ENCODE measurements at places on chromosomes 6 and 20.

- H3K36me3 ChIP-seq: no peaks in the 10 kb centered on the region
- H3K4me1 ChIP-seq: peaks cover 7% of the 10 kb centered on the region
- no peak overlapping the region for H3K27ac ChIP-seq
- DNase-seq: no peak
- H3K4me3 ChIP-seq: no peak overlapping the region
These were observed 5.2 kb downstream of the DLGAP4 start for GRCh38 chr20:36311141-36311853.

DNA sequence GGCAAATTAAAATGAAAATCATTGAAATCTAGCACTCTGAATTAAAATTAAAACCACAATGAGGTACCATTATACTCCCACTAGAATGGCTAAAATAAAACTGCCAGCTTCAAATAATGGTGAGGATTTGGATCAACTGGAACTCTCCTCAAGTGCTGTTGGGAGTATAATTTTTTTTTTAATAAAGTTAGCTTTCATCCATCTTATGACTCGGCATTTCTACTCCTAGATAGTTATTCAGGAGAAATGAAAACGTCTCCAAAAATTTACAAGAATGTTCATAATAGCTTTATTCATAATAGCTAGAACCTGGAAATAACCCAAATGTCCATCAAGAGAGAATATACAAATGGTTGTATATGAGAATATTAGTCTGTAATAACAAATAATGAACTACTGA lies 63.2 kb downstream of the ASXL1 start:
- H3K36me3 ChIP-seq: no peaks in the 10 kb centered on the region
- no peak overlapping the region for H3K27ac ChIP-seq
- H3K27me3 ChIP-seq: no peaks in the 10 kb centered on the region
- no peak overlapping the region for H3K4me3 ChIP-seq

DNA sequence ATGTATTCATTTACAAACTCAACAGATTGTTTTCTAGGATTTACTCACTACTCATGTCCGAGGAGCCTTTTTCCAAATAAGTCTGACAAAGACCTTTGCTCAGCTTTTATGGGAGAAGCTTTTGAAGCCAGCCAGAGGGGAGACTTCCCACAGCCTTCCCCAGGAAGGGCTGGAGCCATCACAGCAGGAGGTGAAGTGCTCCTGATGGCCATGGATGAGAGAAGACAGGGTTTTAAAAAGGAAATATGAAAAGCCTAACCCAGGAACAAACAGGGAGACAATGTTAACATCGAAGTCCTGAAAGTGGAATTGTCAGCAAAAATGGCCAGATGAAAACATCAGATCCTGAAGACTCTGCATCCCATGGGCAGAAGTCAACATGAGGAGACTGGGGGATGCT lies 11.6 kb upstream of the TAGAP start:
- peak overlapping the region; percentile 75 for H3K27ac ChIP-seq
- no peaks in the 10 kb centered on the region for H3K36me3 ChIP-seq
- H3K4me1 ChIP-seq: no peaks in the 10 kb centered on the region
- H3K4me3 ChIP-seq: no peak overlapping the region

DNA sequence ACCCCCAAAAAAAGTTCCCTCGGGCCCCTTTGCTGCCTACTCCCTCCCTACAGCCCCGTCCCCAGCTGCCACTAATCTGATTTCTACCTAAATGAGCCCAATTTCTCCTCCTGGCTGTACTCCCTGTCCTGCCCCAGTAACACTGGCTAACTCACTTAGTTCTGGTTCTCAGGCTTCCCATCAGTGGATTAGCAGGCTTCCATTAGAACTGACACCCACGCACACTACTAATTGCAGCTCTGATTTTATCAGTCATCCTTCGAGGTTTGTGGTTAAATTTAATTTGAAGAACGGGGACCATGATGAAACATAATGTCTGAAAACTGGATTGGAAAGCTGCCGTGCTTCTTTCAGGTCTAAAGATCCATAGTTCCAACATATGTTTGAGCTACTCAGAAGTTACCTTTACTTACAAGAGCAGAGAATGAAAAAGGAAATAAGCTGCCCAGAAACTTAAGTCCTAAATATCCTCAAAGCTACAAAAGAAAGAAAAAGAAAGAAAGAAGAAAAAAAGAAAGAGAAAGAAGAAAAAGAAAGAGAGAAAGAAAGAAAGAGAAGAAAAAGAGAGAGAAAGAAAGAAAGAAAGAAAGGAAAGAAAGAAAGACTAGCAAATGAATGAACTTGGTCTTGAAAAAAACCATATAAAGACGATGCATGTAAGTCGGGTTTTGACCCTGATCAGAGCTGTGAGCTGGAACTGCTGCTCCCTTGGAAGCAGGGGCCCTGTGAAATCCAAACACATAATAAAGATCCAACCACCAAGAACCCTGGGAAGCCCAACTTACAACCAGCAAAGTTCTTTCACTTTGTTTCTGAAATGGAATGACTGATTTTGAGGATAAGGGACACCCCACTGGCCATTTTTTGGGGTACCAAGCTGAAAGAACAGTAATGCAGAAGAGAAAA lies 51.7 kb downstream of the CNKSR3 start:
- no peak for DNase-seq
- no peak overlapping the region for H3K4me3 ChIP-seq
- peaks cover 26% of the 10 kb centered on the region for H3K4me1 ChIP-seq
- H3K27ac ChIP-seq: no peak overlapping the region
- H3K27me3 ChIP-seq: no peaks in the 10 kb centered on the region

- no peaks in the 10 kb centered on the region for H3K36me3 ChIP-seq
- H3K27me3 ChIP-seq: no peaks in the 10 kb centered on the region
- H3K27ac ChIP-seq: no peak overlapping the region
These were observed 207.9 kb downstream of the SAMD5 start for GRCh38 chr6:147716434-147716833.

GRCh38 chr6:27599859-27600532 lies 127.1 kb upstream of the ZNF184 start:
- no peaks in the 10 kb centered on the region for H3K36me3 ChIP-seq
- no peaks in the 10 kb centered on the region for H3K4me1 ChIP-seq
- H3K27me3 ChIP-seq: peaks cover 94% of the 10 kb centered on the region
- DNase-seq: no peak

- no peaks in the 10 kb centered on the region for H3K36me3 ChIP-seq
- no peaks in the 10 kb centered on the region for H3K27me3 ChIP-seq
- DNase-seq: no peak
- peaks cover 6% of the 10 kb centered on the region for H3K4me1 ChIP-seq
- H3K27ac ChIP-seq: no peak overlapping the region
- H3K4me3 ChIP-seq: no peak overlapping the region
These were observed 31.6 kb downstream of the TUBB2B start for GRCh38 chr6:3195695-3196497.

DNA sequence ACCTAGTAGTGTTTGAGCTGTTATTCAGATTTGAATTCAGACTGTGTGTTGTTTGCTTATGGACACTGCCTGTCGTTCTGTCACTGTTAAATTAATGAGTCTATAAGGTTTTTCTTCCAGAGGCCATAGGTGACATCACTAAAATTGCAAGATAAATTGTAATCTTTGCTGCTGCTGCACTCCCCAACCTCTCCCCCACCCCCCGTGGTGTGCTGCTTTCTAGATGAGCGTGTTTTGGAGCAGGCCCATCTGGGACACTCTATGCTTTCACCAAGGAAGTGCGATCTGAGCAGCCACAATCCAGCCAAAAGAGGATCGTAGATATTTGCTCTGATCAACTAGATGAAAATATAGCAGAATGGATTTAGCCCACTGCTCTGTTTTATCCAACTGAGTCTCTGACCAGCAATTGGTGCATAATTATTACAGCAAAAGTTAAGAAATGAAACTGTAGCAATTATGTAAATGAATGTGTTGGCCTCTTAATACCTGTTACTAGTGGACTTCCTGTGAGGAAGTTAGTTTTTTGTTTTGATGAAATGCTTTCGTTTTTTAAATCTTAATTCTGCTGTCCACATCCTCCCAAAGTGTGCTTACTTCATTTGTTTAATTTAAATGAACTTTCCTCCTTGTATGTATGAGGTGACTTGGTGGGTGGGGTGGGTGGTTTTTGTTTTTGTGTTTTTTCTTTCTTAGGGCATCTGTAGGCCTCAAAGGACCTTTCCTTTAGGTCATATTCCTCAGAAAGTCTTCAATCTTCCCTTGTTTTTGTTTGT lies 58.1 kb downstream of the RPRD1B start:
- peak; percentile 1 for DNase-seq
- H3K36me3 ChIP-seq: peaks cover 49% of the 10 kb centered on the region
- peak overlapping the region; percentile 79 for H3K27ac ChIP-seq
- no peaks in the 10 kb centered on the region for H3K27me3 ChIP-seq

DNA sequence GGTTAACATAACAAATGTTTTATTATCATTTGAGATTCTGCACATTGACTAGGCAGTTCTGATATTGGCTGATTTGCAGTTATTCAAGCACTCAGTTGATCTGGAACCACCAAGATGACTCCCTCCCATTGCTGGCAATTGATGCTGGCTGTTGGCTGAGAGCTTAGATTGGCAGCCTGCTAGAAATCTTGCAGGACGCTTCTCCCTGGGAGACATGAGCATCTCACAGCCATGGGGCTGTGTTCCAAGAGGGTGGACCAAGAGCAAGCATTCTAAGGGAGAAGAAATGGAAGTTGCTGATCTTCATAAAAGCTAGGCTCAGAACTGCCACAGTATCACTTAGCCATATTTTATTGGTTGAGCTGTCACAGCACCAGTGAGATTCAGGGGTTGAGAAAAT lies 233.4 kb upstream of the ID4 start:
- no peaks in the 10 kb centered on the region for H3K4me1 ChIP-seq
- no peak for DNase-seq
- no peak overlapping the region for H3K4me3 ChIP-seq
- no peak overlapping the region for H3K27ac ChIP-seq

DNA sequence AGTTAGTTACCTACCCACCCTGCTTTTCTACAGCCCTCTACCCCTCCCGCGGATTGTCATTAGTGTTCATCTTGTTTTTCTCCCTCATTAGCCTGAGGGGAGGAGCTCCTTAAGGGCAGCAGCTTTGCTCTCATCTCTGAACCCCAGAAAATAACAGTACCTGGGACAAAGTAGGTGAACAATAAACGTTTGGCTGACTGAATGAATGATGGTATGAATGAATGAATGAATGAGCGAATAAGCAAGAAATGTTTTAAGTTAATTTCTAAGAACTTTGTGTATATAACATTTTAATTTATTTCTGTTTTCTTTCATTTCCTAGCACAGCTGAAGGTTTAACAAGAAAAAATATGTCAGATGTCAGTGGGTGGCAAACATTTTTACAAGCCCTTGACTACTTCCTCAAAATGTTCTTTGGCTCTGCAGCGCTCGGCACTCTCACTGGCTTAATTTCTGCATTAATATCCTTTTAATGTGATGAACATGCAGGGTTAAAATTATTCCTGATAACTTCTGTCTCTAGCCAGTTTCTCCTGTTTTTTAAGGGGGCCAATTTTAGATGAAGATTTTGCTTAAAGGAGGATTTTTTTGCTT lies 50.1 kb downstream of the SLC9A8 start:
- no peaks in the 10 kb centered on the region for H3K27me3 ChIP-seq
- H3K36me3 ChIP-seq: peaks cover 95% of the 10 kb centered on the region
- no peak overlapping the region for H3K4me3 ChIP-seq
- DNase-seq: no peak

- no peak overlapping the region for H3K4me3 ChIP-seq
- H3K4me1 ChIP-seq: no peaks in the 10 kb centered on the region
- DNase-seq: no peak
- H3K27me3 ChIP-seq: peaks cover 5% of the 10 kb centered on the region
- H3K36me3 ChIP-seq: no peaks in the 10 kb centered on the region
- no peak overlapping the region for H3K27ac ChIP-seq
These were observed 16.2 kb downstream of the KCNB1 start for GRCh38 chr20:49466114-49466912.

DNA sequence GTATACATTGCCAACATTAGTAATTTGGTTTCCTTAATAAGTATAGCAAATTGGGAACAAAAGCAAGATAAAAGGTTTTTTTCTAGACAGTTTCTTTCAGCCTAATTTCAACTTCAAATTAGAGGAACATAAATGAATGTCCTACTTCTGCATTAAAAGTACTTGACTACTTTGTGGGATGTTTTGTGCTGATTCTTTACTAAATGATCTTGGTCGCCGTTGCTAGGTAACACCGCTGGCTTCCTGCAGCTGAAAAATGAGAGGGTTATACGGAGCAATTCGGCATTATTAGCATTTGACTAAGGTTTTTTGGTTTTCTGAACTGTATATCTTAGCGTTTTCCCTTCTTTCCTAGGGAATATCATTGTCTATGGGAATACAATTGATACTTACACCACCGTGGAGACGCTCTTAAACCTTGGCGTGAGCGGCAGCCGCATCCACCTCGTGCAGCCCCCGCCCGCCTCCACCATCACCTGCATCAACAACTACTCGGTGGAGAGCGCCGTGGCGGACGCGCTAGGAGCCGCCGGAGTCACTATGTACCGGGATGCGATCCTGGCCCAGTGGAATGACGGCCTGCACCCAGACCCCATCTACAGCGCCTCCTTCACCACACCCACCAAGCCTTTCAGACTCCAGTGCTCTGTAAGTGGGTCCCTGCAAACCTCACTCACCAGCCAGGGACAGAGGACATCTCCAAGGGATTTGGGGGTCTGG lies 90.9 kb upstream of the INSM1 start:
- peak overlapping the region; percentile 75 for H3K27ac ChIP-seq
- peaks cover 13% of the 10 kb centered on the region for H3K4me1 ChIP-seq
- no peaks in the 10 kb centered on the region for H3K36me3 ChIP-seq
- no peaks in the 10 kb centered on the region for H3K27me3 ChIP-seq
- H3K4me3 ChIP-seq: no peak overlapping the region
- DNase-seq: no peak

DNA sequence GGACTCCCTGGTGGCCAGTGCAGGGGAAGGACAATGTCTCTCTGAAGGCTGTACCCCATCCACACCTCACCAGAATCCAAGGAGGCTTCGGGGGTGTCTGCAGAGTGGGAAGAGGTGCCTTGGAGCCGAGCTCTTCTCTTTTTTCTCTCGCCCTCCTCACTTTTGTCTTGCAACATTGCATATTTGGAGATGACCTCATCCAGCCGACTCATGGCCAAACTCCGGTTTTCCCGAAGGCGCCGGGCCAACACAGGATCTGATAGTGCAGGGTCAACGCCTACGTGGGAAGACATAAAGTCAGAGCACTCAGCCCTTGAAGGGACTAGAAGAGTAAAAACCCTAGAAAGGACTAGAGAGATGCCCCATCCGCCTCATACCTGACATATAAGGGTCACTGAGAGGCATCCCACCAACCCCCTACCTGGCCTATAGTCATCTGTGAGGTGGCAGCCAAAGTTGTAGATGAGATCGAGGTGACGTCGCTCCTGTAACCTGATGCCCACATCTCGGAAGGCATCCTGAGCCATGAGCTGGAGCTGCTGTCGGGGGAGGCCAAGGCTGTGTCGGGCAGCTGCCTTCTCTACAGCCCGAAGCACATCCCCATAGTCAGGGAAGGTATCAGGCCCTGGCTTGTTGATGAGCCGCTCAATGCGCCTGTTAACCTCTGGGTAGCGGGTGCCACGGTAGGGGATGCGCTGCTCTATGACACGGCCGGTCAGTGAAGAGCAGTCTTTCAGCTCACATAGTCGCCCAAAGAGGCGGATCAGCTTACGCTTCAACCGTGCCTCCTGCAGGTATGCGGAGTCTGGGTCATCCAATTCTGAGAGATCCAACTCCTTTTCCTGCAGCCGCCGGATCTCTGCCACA lies 3.0 kb upstream of the ZBTB22 start:
- H3K27ac ChIP-seq: peak overlapping the region; percentile 93
- peaks cover 45% of the 10 kb centered on the region for H3K4me1 ChIP-seq
- H3K4me3 ChIP-seq: no peak overlapping the region
- H3K36me3 ChIP-seq: no peaks in the 10 kb centered on the region
- DNase-seq: peak; percentile 69

GRCh38 chr20:4476903-4477500 lies 244.7 kb upstream of the PRND start:
- no peaks in the 10 kb centered on the region for H3K27me3 ChIP-seq
- no peak for DNase-seq
- H3K4me1 ChIP-seq: no peaks in the 10 kb centered on the region
- no peak overlapping the region for H3K27ac ChIP-seq
- no peaks in the 10 kb centered on the region for H3K36me3 ChIP-seq
- H3K4me3 ChIP-seq: no peak overlapping the region

All from heart right ventricle (tissue), 16 donors.